Activated naive CD4-positive, alpha-beta T cell treated with Interleukin-2 at 50 U/mL for 16 hours (primary cell): ENCODE measurements at places on chromosomes 11 and 22.

- DNase-seq: no peak
Observed at GRCh38 chr22:30873086-30873650, 95.4 kb downstream of the MORC2 start.

GRCh38 chr11:96213500-96213899 is 129.5 kb downstream of the MAML2 start:
- no peak for DNase-seq

GRCh38 chr11:97645736-97646135 is 1255.9 kb downstream of the JRKL start:
- no peak for DNase-seq

- no peak for DNase-seq
Observed at GRCh38 chr11:30000986-30001750, 15.7 kb downstream of the KCNA4 start.

- no peak for DNase-seq
Observed at GRCh38 chr11:100105255-100105981, 581.7 kb upstream of the ARHGAP42 start.

- peak; percentile 65 for DNase-seq
Observed at GRCh38 chr11:12963792-12964536, 45.2 kb upstream of the RASSF10 start.

GRCh38 chr11:63775191-63775590 is 6.6 kb upstream of the ZFTA start:
- no peak for DNase-seq

DNA sequence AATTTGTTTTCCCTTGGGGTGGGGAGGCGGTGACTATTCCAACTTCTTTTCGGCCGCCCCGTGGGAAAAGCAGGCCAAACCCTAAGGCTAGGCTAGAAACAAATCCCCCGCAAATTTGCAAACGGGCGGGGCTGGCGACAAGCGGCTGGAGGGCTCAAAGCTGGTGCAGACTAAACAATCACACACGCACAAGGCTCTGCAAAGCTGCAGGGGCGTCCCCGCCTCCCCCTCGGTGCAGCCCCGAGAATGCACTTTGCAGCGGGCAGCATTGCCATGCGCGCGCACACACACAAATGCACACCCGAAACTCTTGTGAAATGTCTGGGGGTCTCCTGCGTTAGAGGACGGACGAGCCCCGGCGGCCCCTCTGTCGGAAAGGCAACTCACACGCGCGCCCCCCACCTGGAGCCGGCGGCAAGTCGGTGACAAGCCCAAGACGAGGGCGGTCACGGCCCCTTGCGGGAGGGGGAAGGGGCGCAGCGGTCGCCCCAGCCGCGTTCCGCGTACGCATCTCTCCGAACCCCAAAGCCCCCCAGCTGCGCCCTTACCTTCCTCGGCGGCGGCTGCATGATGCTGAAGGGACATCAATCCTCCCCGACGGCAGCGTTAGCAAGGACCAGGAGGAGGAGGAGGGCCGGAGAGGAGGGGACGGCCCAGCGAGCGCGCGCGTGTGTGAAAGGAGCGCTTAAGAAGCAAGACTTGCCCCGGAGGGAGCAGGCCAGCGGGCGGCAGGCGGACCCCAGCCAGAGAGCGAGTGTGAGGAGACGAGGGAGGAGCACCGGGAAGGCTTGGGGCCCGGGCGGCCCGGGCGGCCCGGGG is 600 bp downstream of the FCHSD2 start:
- peak; percentile 61 for DNase-seq

GRCh38 chr22:40452730-40453487 is 82.5 kb downstream of the SGSM3 start:
- no peak for DNase-seq

DNA sequence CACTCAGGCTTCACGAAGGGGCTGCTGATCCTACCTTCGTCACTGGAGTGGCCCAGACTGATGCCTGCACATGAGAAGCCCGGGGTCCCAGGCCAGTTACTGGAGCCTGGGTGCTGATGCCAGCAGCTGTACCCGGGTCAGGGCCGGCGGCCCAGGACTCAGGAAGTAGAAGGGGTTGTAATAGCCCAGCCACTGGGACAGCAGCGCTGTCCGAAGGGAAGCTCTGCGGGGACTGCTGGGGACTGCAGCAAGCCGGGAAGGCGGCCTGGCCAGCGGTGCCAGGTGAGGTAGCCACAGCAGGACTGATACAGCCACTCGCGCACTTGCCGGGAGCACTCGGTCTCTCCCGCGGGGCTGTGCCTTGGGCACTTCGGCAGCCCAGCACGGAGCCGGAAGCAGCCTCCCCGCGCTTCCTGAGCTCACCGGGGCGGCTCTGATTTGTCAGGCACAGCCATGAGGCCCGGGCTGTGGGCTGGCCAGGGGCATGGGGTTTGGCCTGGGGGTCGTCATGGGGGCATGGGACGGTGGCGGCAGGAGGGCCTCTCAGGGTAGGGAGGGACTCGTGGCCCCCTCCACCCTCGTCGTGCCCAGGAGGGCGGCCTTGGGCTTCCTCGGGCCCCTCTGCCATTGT is 13.9 kb upstream of the OR8K1 start:
- no peak for DNase-seq

GRCh38 chr11:44943696-44944095 is 7.0 kb downstream of the TP53I11 start:
- no peak for DNase-seq

DNA sequence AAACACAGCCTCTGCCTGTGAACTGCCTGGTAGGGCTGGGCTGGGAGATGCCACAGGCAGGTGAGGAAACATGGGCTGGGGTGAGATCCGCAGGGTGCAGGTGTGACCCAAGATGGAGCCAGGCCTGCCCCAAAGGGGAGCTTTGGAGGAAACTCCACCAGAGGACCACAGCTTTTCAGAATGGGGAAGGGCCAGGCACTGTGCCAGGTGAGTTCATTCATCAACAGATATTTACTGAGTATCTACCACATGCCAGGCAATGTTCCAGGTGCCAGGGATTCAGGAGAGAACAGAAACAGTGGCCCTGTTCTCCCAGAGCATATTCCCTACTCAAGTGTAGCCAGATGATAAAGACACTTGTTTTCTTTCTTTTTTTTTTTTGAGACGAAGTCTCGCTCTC is 11.2 kb downstream of the RTN4RL2 start:
- no peak for DNase-seq

DNA sequence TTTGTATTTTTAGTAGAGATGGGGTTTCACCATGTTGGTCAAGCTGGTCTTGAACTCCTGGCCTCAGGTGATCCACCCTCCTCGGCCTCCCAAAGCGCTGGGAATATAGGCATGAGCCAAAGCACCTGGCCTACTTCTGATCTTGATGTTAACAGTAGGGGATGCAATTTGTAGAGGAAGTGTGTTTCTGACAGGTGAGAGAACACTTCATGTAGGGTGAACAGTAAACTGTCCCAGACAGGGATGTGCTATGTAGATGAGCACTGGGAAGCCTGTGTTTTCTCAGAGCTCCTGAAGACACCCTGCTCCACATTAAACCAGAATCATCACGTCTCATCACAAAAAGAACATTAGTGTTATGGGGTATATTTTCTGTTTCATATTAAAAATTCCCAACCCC is 45.1 kb downstream of the UBASH3B start:
- no peak for DNase-seq

- DNase-seq: no peak
Observed at GRCh38 chr22:21032868-21033688, 717 bp upstream of the SLC7A4 start.

- DNase-seq: no peak
Observed at GRCh38 chr11:46437122-46437689, 45.6 kb upstream of the CHRM4 start.

DNA sequence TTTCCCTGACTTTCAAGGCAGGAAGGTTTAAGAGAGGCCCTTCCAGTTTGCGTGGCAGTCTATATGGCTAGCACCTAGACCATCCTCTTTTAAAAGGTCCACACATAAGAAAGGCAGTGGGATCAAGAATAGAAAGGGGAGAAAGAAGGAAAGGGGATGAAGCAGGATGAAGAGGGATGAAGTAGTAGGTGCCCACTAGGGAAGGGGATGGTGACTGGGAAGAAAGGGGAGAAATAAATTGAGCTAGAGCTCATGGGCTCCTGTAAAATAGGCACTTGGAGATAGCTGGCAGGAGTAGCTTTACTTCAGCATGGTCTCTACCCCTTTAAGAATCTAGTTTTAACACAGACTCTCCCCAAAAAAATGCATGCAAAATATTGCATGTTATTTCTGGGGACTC is 41.5 kb downstream of the CADM1 start:
- no peak for DNase-seq

DNA sequence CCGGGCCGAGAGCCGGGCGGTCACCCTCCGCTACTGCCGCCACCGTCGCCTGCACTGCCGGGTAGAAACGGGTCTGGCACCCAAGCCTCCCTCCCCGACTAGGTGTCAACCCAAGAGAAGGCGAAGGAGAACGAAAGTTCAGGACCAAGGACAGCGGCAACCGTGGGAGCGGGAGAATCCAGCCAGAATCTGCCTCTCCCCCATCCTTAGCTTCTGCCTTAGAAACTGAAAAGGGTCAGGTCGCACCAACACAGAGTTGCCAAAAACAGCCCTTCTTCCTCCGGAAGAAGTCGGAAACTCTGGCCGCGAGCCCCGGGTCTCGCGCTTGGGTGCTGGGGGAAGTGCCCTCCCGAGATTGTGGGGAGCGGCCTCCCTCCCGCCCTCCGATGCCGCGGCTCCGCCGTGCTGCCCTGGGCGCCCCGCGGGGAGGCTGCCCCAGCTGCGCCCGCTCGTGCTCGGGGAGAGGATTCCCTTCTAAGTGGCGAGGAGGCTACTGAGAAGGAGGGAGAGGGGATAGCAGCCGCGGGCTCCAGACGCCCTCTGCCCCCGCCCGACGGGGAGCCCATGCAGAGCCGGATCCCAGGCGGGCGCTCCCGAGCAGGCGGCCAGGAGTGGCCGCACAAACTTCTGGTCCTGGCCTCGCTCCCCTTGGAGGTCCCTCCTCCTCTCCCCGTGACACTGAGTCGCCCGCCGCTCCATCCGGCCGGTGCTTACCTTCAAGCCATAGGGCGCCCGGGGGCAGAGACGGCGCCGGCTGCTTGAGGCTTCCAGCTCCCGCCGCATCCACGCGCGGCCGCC is 637 bp downstream of the DRD2 start:
- peak; percentile 38 for DNase-seq

GRCh38 chr11:76208438-76209374 is 2.4 kb upstream of the WNT11 start:
- DNase-seq: peak; percentile 81

GRCh38 chr11:65435411-65435931 is 12.9 kb downstream of the NEAT1 start:
- DNase-seq: no peak

DNA sequence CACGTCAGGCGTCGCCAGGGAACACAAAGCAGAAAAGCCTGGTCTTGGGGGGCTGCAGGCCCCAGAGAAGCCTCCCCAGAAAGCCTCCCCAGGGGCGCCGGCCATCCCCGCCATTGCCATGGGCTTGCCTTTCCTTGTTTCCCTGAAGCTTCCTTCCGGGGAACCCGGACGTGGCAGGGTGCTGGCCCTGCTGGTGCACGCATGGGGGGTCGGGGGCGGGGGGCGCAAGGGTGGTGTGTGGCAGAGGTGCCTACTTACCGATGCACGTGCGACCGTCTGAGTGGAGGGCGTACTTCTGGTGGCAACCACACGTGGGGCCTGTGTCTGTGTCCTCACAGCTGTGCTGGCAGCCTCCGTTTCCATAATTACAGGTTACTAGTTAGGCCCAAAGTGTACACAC is 71.0 kb upstream of the TTLL12 start:
- no peak for DNase-seq

GRCh38 chr11:8309862-8310261 is 46.2 kb upstream of the LMO1 start:
- no peak for DNase-seq

- DNase-seq: no peak
Observed at GRCh38 chr22:41782751-41783150, 17.7 kb upstream of the CCDC134 start.

DNA sequence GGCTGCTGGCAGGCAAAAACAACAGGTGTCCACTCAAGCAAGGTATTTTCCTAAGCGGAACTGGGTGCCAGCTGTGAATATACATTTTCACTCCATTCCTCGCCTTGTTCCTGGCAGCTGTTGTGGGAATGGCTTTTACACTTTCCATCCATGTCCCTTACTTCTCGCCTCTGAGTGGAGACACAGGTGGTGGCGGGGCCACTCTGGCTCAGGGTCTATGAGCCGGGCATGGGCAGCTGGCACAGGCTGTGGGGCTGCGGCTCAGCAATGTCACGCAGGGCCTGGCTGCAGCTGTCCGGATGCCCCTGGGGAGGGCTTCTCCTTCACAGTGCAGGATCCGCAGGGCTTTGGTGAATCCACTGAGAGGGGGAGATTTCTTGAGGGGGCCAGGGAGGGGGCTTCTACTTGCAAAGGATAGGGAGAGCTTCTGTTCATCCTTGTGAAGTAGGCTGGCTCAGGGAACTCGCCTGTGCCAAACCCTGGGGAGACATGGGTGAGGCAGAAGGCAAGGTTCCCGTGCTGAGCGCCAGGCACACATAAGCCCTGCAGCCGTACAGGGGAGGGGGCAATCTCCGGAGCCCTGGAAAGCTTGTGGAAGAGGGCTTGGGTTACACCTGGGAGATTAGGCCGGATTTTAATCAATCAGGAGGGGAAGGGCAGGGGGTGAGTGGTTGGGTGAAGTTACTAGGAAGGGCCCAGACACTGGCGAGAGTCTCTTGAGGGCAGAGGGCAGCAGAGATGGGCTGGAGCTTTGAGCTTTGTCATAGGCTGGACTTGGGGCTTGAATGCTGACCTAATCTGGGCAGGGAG is 45.7 kb downstream of the KCNQ1OT1 start:
- DNase-seq: no peak

DNA sequence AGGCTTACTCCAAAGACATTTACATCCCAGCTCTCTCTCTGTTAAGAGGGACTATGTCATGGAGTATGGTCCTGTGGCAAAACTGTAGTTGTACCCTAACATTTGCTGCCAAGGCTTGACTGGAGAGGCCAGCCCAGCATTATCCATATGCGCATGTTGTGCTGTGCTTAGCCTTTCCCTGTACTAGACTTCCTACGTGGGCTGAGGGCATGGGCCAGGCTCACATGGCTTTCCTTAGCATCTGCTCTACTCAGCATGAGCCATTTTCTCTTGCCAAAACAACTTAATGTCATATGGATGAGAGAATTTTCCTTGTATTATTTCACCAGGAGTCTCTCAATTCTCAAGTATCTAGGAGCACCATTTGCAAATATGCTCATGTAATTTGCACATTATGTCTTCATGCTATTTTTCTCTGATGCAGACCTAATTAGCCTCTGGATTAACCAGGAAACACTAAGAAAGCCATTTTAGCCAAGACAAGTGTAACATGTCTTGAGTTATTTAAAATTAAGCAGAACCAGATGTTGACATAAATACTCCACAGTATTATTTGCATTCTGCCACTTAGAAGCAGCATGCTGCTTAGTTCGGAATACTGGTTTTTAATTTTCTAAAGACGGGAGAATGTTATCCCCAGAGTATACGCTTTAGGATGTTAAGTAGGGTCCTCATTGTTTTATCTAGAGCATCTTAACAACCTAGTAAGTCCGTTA is 71.7 kb upstream of the FAR1 start:
- no peak for DNase-seq

DNA sequence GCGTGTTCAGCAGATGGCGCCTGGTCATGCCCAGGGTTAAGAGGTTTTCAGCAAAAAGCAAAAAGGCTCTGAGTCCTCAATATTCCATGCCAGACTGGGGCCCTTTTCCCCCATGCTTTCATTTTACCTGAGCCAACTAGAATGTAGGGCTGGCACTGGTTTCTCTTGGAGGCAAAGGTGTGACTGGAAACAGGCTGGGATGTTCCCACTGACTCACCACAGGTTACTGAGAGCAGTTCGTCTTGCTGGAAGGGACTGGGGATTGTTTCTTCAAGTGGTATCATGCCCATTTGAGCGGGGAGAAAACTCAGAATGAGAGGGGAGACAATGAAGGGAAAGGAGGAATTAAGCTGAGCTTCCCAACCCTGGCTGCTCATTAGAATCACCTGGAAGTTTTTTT is 243.9 kb downstream of the TENM4 start:
- no peak for DNase-seq

GRCh38 chr22:38766076-38766777 is 10.4 kb upstream of the SUN2 start:
- DNase-seq: peak; percentile 51
